ENCODE measurements at places on chromosomes 3 and 15.
A peak's percentile ranks its signal among the peaks of the same experiment; 100 is the strongest.

GRCh38 chr15:88636050-88636449 lies 2.8 kb upstream of the ISG20 start:
- no peak for DNase-seq

DNA sequence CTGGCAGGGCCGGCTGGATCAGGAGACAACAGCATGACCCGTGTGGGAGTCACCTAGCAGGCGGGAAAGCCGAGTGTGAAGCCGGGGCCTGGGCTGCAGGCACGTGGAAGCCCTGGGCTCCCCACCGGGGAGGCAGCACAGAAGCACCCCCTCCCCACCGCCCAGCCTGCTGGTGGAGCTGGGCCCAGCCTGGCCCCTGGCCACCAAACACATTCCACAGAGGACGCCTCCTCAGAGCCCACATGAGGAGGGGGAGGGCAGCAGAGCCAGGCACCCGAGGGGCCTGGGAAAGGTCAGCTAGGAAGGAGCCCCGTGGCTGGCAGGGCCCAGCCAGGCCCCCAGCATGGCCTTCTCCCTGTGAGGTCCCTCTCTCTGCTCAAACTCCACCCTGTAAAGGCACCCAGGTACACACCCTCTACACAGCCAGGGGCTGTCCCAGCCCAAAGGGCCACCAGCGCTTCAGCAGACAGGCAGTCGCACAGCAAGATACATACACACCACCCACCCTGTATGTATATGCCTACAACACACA lies 4.5 kb downstream of the PLXNB1 start:
- no peak for DNase-seq

- peak; percentile 73 for DNase-seq
These were observed 53.0 kb upstream of the DAZL start for GRCh38 chr3:16658004-16658924.

DNA sequence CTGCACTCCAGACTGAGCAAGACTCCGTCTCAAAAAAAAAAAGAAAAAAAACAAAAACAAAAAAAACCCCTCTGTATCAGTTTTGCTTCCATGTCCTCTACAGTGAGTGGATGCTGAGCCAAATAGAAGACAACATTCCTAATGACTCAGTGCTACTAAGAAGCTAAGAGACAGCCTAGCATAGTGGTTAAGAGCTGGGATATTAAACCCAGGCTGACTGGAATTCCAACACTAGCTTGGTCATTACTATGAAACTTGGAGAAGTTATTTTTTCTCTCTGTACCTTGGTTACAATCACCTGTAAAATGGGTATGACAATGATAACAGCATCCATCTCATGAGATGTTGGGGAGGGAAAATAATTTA lies 60.9 kb upstream of the PYGO1 start:
- DNase-seq, result no peak
